Skin of body (tissue), 3 donors: ENCODE measurements at places on chromosomes 4 and X. TPM values are rescaled to one million over a fixed set of nuclear protein-coding genes. Genes with fewer than 3 reads are reported as not detected.

GPRASP2 gene
- 24.9 TPM for total RNA-seq

XK gene
- total RNA-seq, result 5.9 TPM

MAMLD1 gene
- 2.1 TPM for total RNA-seq

MAP7D2 gene
- 0.69 TPM for total RNA-seq

ERVMER34-1 gene
- 0.69 TPM for total RNA-seq

GUCY1A1 gene
- total RNA-seq, result 15.1 TPM

ADGRL3 gene
- total RNA-seq, result 55.9 TPM

COX7B gene
- 231 TPM for total RNA-seq

PASD1 gene
- not detected for total RNA-seq

TECRL gene
- 7.1 TPM for total RNA-seq

GRIA3 gene
- total RNA-seq, result 7.3 TPM

ALAS2 gene
- 164 TPM for total RNA-seq

EMCN gene
- 20.1 TPM for total RNA-seq

CTAG2 gene
- total RNA-seq, result not detected

GPR50 gene
- total RNA-seq, result not detected

NXF2B gene
- not detected for total RNA-seq

CHIC1 gene
- 7.7 TPM for total RNA-seq

RTL3 gene
- total RNA-seq, result 0.59 TPM

DNA sequence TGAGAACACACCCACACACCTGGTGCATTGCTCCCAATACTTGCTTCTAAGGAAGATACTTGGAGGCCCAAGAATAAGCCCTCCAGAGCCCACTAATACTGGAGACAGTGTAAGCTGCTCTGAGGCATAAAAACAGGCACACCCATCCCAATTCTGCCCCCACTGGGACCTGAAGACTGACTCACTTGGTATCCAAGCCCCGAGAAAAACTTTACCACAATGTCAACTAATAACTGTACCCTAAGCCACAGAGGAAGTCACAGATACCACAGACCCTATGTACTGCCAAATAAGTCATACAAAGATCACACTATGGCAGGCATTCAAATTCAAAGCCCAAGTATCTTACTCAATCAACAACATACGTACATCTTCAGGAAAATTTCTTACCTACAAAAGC, 398.2 kb upstream of the SPANXN1 start:
- no peak for DNase-seq

- DNase-seq, result no peak
Measured at GRCh38 chrX:68935362-68935761, 106.5 kb downstream of the EFNB1 start.

- DNase-seq, result no peak
Measured at GRCh38 chrX:40101430-40101802, 3.7 kb upstream of the BCOR start.

DNA sequence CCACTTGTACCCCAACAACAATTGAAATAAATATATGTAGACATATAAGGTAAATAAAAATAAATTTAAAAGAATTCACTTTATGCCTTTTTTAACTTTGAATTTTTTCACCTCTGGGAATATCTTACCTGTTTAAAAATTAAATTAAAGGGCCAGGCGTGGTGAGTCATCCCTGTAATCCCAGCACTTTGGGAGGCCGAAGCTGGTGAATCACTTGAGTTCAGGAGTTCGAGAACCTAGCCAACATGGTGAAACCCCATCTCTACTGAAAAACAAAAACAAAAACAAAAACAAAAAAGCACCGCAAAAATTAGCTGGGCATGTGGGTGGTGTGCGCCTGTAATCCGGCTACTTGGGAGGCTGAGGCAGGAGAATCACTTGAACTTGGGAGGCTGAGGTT, 164.8 kb downstream of the AASDH start:
- DNase-seq, result no peak

DNA sequence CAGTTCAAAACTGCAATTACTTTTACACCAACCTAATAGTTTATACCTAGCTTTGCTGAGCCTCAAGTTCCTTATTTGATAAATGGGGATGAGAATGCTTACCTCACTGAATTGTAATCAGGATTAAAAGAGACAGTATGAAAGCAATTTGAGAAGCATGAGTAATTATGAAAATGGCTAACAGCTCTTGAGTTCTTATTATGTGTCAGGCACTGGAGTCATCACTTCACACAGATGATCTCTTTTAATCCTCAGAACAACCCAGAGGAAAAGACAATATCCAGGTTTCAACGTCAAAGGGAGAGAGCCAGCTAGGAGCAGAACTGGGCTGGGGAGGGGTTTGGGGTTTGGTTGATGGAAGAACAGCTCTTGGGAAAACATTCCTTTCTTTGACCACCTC, 221.0 kb upstream of the NWD2 start:
- no peak for DNase-seq

GRCh38 chr4:2408401-2408958, 10.0 kb downstream of the ZFYVE28 start:
- DNase-seq, result no peak

- no peak for DNase-seq
Measured at GRCh38 chr4:85569730-85570299, 94.9 kb downstream of the ARHGAP24 start.

GRCh38 chr4:36712013-36712412, 430.6 kb downstream of the DTHD1 start:
- DNase-seq, result no peak

DNA sequence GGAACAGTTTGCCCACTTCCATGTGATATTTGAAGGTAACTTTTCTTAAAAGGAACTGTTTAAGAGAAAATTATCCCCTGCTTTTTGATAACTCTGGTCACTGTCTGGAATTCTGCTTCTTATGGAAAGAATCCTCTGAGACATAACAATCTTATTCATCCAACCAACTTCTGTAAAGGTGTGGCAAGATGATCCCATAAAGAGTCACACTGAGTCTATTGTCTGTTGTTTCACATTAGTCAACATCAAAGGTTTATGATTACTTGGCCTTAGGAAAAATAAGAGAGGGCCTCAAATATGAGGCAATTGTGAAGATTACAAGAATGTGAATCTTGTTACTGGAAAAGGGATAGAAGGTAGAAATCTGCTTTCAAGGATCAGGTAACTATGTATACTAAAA, 88.0 kb upstream of the MAGEB18 start:
- no peak for DNase-seq

DNA sequence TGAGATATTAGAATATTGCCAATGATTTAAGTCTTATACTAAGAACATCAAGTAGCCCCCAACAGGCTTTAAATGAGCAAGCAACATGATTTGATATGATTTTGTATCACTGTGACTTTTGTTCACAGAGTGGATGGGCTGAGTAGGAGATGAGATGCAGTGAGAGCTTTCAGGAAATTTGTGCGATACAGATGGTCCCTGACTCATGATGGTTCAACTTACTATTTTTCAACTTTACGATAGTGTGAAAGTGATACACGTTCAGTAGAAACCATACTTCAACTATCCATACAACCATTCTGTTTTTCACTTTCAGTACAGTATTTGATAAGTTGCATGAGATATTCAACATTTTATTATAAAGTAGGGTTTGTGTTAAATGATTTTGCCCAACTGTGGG, 78.7 kb upstream of the NWD2 start:
- no peak for DNase-seq

DNA sequence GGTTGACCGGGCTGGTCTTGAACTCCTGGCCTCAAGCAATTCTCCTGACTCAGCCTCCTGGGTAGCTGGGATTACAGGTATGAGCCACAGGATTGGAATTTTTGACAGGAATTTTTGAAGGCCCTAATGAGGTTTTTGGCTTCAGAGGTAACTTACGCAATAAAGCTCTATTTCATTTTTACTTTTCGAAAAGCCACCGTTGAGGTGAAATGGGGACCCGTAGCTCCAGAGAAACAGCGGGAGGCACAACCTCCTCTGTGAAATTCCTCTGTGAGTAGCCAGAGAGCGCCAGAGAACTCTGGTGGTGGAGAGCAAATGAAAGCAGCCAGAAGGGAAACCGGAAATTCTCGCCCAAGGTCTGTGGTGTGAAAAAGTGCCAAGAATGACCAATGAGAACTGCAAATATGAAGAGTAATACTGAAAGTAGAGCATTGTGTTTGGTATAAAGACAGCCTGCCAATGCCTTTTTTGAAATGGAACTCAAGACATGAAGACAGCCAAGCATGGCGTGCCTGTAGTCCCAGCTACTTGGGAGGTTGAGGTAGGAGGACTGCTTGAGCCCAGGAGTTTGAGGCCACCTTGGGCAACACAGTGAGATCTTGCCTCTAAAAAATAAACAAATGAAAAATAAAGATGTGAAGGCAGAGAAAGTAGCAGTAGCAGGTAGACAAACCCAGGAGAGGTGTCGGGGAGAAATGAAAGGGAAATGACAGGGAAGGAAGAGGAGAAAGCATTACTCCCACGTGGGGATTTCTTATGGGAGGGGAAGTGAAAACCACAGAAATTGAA, 33.0 kb upstream of the TMEM131L start:
- no peak for DNase-seq

DNA sequence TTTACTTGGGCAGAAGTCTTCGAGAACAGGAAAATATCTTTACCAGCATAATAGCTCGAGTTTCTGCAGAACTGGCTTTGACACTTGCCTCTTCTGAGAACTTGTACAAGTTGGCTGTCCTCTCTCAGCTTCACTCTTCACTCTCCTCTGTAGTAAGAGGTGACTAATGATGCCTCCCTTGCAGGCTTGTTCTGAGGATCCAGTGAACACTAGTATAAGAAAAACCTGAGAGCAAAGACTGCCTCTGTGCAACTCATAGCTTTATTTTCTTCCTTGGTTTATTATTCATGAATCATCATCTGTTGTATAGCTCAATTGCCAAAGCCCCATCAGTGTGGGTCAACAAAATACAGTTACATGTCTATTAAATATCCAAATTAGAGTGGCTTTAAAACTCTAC, 266.7 kb upstream of the CLNK start:
- no peak for DNase-seq

DNA sequence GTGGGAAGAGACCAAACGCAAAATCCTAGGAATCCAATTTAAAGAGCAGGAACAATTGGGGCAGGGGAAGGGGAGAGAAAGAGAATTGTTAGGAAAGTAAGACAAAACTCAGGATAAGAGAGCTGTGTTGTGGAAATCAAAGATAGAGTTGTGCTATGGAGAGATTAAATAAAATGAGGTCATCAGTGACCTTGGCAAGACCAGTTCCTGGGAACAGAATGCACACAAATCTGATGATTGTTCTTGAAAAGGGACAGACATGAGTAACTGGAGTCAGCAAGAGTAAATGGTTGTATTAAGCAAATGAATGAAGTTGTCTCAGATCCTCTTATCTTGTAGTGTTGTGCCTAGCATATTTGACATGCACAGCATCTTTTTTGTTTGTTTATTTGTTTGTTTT, 267.4 kb downstream of the IL1RAPL1 start:
- DNase-seq, result no peak

GRCh38 chr4:5355846-5356245, 304.6 kb downstream of the STK32B start:
- DNase-seq, result no peak

GRCh38 chr4:26141051-26141721, 179.6 kb upstream of the RBPJ start:
- peak; percentile 18 for DNase-seq

GRCh38 chr4:57494821-57495220, 384.6 kb upstream of the IGFBP7 start:
- DNase-seq, result peak; percentile 47

DNA sequence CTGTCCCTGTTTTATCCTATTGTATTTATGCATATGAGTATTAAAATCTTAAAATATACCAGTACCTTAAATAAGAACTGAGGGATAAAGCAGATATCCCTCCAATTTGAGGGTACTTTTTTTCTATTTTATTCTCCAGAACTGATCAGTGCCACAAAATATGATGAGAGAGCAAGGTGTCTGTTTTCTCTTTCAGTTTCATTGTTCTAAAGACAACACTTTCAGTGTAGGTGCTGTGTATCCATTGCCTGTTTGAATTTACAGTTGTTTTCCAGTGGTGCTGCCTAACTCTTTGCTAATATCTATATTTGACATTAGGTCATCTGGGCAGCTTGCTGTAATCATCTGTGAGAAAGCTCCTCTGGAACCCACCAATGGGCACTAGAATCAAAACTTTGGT, 394.7 kb downstream of the IL1RAPL1 start:
- DNase-seq, result no peak

GRCh38 chr4:136925203-136925602, 607.1 kb downstream of the PCDH18 start:
- no peak for DNase-seq

DNA sequence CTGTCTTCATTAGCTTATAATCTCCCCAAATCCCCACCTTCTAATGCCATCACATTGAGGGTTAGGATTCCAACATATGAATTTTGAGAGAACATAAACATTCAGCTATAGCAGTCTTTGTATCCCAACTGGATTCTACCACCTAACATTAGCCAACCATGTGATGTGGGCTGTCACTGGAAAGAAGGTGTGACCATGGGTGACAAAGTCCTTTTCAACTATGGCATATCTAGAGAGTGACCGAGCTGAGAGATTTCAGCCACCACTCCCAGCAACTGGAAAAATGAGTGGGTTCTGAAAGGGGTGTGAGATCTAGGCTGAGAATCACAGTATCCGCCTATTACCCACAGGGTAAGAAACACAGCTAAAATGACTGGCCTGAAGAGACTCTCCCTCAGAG, 22.1 kb downstream of the GABRB1 start:
- DNase-seq, result no peak

DNA sequence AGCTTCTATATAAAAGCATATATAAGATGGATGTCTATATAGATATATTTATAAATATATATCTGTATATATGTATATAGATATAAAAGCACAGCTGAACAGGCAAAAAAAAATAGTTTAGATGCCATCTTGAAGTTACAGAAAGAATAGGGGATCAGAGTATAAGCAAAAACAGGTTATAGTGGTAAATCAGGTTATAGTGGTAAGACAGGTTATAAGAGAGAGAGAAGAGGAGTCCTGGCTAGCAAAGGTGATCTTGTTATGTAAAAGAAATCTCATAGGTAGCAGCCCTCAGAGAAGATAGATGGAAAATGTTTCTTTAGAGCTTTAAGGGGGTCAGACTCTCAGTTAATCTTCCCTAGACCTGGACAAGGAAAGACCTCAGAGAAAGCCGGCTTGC, 1263.1 kb downstream of the PCDH7 start:
- DNase-seq, result no peak

DNA sequence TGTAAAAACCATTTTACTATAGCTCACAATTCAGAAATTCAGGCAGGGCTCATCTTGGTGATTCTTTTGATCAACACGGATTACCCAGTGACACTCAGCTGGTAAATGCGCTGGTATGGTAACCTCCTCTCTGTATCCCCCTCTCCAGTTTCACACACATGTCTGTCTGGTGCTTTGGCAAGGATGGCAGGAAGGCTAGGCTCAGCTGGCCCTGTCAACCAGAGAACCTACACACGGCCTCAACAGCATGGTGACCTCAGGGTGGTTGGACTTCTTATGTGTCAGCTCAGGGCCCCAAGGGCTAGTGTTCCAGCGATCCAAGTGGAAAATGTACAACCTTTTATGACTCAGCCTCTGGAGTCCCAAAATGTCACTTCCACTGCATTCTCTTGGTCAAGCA, 55.7 kb upstream of the EOLA2 start:
- no peak for DNase-seq

- no peak for DNase-seq
Measured at GRCh38 chrX:110317061-110317819, 645 bp downstream of the AMMECR1 start.

- DNase-seq, result no peak
Measured at GRCh38 chr4:87005369-87005689, 70.5 kb downstream of the AFF1 start.
